ENCODE measurements at places on chromosomes 2 and 18.

- no peak for DNase-seq
Measured at GRCh38 chr18:25517881-25518715, 166.1 kb upstream of the ZNF521 start.

DNA sequence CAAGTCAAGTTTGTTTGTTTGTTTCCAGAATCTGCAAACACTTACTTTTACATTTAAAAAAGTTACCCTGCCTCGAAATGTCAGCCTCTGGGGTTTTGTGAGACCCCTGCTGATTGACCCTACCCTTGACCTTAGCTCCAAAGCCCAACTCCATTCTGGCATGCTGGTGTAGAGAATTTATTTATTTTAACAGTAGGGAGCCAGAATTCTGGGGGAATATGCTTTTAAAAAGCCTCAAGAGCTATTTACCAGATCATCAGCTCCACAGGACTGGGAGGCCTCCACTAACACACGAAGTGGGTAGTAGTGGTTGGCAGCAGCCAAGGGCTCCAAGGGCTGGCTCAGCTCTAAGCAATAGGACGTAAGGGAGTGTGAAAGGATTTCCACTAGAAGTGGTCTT is 23.2 kb upstream of the GREB1L start:
- DNase-seq, result no peak

GRCh38 chr2:221546505-221547225 is 25.4 kb downstream of the EPHA4 start:
- DNase-seq, result no peak

DNA sequence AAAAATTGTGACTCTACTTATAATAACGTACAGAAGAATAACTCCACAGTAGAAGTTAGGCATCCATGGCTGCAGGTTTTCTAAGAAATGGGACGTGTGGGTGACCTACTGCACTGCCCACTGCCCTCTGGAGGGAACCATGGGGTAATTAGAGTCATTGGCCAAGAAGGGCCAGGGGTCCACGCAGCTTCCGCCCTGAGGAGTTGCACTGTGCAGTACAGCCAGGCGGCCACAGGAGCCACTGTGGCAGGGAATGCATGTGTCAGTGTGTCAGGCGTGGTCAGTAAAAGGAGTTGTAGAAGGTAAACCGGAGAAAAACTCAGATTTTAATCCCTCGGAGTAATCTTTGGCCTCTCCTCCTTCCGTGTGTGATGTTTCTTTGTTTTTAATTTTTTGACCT is 24.8 kb downstream of the NCK2 start:
- DNase-seq, result no peak

DNA sequence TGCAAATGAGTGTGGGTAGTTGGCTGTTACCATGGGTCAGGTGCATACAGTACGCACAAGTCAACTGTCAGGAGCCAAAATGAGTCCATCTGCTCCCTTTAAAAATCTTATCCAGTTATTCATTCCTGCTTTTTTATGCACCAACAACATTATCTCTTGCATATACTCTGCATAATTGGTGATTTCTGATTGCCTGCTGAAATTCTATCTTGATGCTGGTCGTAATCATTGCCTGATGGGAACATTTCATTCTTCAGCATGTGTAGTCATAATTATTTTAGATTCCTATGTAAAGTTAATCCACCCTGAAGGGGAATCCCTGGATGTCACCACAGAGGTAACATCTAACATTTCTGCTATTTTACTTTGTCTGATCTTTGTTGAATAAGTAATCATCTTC is 102.2 kb upstream of the RND3 start:
- DNase-seq, result no peak

- no peak for DNase-seq
Measured at GRCh38 chr2:58156780-58157179, 84.3 kb downstream of the FANCL start.

DNA sequence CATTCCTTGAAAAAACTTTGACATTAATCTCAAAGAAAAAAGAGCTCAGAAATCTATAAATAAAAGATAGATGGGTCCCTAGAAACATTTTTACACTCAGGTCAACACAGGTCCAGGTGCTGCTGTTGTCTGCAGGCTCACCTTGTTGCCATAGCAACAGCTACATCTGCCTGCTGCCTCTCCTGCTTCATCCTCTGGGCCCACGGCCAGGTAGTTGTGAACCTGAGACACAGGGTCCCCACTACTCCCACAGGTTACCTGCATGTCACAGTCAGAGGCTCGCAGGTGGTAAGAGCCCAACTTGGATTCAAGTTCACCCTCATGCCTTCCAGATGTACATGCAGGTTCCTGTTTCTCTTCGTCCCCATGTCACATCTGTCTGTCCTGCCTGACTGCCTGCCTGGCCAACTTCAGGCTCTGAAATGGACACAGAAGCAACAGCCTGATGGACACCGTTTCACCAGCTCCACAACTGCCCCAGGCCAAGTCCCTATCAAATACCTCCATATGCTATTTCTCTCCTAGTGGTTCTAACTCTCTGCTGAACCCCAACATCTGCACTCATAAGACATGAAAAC is 88.3 kb upstream of the SALL3 start:
- DNase-seq, result no peak

- no peak for DNase-seq
Measured at GRCh38 chr18:79511671-79512301, 116.1 kb downstream of the NFATC1 start.

- no peak for DNase-seq
Measured at GRCh38 chr2:67888351-67889005, 174.3 kb downstream of the C1D start.

- DNase-seq, result no peak
Measured at GRCh38 chr2:28463211-28463816, 32.5 kb upstream of the PLB1 start.

DNA sequence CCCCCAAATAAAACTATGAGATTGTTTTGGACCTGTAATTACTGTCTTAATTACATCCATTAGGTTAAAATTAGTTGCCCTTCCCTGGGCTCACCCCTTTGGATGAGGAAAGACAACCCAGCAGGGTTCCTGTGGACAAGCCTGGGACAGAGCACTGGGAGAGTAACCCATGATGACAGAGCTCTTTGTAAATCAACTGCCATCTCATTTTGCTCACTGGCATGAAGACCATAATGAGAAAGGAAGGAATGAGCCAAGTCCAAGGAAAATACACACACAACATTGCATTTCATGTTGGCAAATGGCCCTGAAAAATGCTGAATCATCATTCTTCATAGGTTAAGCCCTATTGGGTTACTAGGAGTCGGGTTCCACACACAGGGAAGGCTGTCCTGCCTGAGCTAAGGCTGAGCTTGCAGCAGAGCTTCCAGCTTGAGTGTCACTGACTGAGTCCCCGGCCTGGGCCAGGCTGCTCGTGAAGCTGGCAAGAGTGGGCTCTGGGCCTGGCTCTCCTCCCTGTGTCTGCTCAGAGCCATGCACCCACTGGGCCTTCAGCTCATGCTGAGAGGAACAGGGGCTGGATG is 94.1 kb upstream of the ACAA2 start:
- DNase-seq, result peak; percentile 11
